ENCODE measurements at places on chromosomes 12 and 14.

DNA sequence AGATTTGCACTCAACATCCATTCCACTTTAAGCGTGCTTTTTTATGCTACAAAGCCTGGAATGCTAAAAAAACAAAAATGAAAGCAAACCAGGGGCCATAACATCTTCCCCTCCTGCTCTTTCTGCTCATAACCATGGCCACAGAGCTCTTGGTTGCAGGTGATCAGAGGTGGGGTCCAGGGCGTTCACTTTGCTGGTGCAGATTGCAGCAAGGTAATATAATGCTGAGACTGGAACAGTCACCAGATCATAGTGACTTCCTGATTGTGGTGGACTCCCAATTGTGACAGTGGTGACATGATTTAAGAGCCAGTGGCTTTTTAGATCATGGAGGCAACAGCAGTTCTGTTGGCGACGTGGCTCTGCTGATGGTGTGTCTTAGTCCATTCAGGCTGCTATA, 115.0 kb upstream of the CPM start:
- DNase-seq, result peak; percentile 55

GRCh38 chr12:85836197-85837090, at the start of gene RASSF9:
TSS of gene RASSF9 (minus strand) at chr12:85836409. CDS start at chr12:85836201, 208 bp downstream.
- DNase-seq, result no peak

- DNase-seq, result peak; percentile 60
Measured at GRCh38 chr12:114508529-114509129, 102.7 kb upstream of the TBX5 start.

- peak; percentile 52 for DNase-seq
Measured at GRCh38 chr12:117986705-117987469, 18.1 kb upstream of the KSR2 start.

DNA sequence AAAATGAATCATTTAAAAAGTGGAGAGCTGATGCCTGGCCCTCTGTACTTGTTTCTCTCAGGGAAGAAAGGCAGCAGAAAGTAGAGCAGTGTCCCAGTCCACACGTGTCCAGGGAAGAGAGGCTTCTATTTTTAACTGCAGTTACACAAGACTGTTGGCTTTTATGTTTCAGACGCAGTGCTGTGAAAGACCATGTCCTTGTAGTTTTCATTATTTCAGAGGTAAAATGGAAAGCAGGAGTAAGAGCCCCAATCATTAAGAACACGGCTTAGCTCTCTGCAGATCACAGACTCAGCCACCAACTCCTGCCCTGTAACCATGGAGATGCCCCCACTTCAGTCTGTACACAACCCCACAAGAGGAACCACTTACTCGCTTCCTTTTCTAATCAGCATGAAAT, 336.3 kb downstream of the DAD1 start:
- peak; percentile 27 for DNase-seq

DNA sequence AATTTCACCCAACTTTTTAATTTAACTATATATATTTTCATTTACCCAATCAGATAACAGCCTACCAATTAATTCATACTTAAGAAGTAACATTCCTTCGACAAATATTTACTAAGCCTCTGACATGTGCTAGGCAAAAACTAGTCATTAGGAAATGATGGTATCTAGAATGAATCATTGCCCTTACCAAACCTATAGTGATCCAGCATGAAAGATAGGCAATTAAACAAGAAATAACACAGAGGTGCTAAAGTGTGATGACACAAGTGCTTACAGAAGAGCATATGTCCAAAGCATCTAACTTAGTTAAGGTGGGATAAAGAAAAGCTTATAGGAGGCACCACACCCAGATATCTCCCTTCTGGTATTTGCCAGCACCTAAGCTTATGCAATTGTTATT, 166.5 kb upstream of the RASSF8 start:
- no peak for DNase-seq

DNA sequence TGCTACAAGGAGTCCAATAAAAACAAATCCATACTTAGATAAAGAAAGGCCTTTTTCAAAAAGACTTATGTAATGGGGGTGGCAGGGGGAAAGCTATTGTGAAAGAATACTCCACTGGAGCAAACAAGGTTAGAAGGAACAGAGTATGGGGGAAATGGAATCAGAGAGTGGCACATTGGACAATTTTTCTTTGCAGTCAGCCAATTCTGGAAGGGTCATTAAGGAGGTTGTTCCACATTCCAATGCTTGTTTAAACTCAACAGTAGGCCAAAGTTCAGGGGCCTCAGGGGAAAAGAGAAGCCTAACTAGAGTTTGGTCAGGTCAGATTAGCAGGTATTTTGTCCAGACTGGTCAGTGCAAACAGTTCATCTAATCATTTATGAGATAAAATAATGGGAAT, 105.2 kb upstream of the RESF1 start:
- peak; percentile 54 for DNase-seq

DNA sequence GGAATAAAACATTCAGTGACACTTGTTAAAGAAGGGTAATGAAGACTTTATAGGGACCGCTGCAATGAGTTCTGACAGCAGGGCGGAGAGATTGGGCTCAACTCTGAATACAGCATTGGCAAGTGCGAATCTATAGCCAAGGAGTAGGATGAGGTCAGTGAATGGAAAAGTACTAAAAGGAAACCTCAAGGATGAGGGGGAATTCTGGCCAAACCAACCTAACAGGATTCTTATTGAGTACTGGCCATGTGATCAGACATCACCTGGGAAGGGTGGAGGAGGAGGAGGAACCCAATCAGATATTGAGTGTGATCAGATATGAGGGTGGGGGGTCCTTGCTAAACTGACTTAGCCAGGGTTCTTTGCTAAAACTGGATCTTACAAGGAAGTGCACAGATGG, 31.0 kb downstream of the DRAM1 start:
- DNase-seq, result no peak

DNA sequence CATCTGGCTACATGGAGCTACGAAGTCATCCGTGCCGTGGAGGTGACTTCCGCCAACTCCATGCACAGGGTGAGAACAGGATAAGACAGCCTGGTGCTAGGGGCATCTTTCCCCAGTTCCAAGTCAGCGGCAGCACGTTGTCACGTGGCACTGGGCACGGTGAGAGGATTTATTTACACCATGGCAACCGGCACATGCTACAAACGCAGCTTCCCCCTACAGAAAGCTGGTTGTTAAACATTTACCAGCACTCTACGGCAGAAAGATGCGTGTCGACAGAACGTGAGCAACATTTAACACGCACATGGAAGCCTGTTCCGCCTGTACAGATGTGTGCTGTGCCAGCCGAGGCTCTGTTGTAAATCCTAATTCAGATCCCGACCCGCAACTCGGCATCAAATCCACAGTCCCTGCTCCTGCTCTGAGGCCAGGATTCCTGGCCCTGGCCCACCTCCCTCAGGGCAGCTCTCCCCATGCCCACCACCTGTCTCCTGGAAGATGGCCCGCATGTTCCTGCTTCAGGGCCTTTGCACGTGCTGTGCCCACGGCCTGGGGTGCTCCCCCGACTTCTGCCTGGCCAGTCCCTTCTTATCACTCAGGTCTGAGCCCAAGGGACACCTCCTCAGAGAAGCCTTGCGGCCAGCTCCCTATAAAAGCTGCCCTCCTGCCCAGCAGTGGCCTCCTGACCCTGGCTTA, 114.1 kb downstream of the RFLNA start:
- no peak for DNase-seq

GRCh38 chr14:35986219-35986573, 160.1 kb downstream of the BRMS1L start:
- peak; percentile 82 for DNase-seq

GRCh38 chr12:95216711-95217376, 423 bp downstream of the FGD6 start:
- DNase-seq, result no peak

DNA sequence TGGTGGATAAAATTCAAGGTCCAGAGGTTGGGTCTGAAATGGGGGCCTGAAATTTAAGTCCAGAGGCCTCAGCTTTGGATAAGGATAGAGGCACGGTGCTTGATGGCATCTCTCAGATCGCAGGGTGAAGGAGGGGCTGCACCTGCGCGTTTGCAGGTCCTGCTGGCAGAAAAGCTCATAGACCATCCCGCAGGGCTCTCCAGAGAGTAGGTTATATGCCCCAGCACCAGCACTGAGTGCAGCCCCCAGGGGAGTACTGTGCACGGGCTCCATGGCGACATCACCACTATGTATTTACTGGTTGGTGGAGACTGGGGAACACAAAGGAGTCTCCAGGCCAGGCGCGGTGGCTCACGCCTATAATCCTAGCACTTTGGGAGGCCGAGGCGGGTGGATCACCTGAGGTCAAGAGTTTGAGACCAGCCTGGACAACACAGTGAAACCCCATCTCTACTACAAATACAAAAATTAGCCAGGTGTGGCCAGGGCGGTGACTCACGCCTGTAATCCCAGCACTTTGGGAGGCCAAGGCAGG, 4.3 kb upstream of the CD63 start:
- no peak for DNase-seq

- peak; percentile 62 for DNase-seq
Measured at GRCh38 chr12:93785249-93786010, 108.3 kb downstream of the CRADD start.

DNA sequence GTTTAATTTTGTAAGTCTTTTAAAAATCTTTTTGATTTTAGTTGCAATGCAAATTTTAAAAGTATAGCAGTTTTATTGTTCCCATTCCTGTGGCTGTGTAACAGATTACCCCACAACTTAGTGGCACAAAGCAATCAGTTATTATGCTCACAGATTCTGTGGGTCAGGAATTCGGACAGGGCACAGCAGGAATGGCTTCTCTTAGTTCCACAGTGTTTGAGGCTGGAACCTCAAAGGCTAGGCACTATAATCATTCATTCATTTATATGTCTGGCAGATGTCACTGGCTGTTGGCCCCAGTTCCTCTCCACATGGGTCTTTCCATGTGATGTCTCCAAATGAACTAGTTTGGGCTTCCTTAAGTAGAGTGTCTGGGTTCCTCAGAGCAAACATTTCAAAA, 193.3 kb downstream of the RAD51B start:
- DNase-seq, result no peak

DNA sequence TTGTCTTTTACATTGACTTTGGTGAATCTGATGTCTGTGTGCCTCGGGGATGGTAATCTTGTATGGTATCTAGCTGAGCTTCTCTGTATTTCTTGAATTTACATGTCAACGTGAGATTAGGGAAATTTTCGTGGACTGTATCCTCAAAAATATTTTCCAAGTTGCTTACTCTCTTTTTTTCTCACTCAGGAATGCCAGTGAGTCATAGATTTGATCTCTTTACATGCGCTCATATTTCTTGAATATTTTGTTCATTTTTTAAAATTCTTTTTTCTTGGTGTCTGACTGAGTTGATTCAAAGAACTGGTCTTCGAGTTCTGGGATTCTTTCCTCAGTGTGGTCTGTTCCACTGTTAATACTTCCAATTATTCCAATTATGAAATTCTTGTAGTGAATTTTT, 207.7 kb downstream of the RAD51B start:
- no peak for DNase-seq

DNA sequence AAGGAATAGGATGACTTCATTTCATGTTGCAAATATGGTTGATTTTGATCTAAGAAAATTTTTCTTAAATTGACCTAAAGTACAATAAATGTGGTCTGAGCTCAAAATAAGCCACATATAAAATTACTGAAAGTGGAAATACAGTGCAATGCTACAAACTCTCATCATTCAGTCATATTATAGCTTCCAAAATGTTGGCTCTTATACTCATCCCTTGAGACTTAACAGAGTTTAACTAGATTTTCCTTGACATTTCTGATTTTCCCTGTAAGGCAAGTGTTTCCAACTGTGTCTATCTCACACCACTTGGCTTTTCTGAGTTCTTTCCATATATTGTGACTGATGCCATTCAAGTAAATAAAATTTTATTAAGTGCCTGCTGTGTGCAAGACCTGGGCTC, 123.7 kb upstream of the NTF3 start:
- no peak for DNase-seq

DNA sequence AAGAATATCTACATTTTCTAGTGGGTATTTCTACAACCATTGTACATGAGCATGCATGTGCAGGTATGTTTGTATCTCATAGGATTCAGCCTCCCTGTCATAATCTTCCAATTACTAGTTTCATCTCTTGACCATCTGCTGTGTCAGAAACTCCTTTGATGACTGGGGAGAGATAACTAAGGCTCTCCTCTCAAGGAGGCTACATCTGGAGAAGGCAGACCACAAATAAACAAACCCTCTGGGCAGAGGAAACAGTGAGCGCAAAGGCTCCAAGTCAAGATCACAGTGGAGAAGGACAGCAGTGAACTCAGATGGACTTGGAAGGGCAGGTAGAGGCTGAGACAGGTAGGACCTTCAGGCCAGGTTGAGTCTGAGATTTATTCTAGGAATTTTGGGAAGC, 166.4 kb downstream of the PELI2 start:
- no peak for DNase-seq

DNA sequence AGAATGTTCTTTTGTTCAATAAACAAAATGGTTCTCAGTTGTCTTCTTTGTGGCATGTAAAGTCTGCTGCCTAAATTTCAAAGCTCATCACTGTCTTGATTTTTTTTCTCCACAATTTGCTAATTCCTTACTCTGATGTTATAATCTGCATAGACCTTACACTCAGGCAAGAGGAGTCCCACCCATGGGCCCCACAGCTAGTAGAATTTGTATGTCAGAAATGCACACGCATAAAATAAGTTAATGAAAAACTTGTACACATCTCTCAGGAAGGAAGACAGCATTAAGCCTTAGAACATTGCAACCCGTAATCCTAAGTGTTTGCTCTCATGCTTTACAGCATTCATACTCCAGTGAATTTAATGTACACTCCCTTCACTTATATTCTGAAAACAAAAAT, 280.8 kb downstream of the ATXN7L3B start:
- no peak for DNase-seq

DNA sequence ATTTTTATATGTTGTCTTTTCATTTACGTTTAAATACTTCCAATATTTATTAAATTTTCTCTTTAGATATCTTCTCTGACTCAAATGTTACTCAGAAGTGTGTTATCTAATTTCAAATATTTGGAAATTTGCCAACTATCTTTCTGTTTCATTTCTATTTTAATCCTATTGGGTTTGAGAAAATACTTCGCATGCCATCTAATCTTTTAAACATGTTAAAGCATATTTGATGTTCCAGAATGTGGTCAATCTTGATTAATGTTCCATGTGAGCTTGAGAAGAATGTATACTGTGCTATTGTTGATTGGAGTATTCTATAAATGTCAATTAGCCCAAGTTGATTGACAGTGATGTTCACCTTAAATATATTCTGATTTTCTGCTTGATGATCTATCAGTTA, 11.9 kb upstream of the DCN start:
- no peak for DNase-seq

GRCh38 chr12:31011746-31012566, 61.7 kb upstream of the DDX11 start:
- DNase-seq, result no peak

GRCh38 chr12:129594098-129594497, 309.7 kb downstream of the TMEM132D start:
- no peak for DNase-seq

DNA sequence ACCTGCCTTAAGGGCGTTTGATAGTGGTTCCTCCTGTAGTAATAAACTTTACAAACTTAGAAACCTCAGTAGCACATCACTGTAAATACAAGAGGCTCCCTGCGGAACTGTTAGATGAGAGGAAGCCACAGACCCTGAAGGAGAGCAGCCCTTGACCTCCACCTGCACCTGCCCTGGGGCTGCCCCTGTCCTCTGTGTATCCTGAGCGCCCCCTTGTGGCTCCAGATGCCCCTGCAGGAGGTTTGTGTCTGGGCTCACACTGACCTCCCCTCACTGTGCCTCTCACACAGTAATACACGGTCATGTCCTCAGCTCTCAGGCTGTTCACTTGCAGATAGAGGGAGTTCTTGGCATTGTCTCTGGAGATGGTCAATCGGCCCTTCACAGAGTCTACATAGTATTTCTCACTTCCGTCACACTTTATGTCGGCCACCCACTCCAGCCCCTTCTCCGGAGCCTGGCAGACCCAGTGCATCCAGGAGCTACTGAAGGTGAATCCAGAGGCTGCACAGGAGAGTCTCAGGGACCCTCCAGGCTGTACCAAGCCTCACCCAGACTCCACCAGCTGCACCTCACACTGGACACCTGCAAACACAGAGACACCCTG, 1059.8 kb downstream of the TMEM121 start:
- no peak for DNase-seq
